ENCODE measurements at places on chromosomes 13 and 19.

DNA sequence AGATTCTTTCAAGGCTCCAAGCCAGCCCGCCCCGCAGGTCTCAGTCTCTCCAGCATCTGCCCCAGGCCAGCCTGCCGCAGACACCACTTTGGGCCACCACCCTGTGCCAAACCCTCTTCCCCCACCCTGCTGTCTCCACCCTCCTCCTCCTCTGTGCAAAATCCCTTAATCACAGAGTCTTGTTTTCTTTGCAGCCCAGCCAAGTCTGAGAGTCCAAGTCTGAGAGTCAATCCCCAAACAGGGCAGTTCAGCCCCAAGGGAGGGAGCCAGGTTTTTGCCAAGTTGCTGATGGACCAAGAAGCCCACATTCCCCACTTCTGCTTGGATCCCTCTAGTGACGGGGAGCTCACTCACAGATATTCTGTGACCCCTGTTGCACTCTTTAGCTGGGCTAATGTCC lies 3.1 kb downstream of the ADAMTS10 start:
- no peak for DNase-seq

DNA sequence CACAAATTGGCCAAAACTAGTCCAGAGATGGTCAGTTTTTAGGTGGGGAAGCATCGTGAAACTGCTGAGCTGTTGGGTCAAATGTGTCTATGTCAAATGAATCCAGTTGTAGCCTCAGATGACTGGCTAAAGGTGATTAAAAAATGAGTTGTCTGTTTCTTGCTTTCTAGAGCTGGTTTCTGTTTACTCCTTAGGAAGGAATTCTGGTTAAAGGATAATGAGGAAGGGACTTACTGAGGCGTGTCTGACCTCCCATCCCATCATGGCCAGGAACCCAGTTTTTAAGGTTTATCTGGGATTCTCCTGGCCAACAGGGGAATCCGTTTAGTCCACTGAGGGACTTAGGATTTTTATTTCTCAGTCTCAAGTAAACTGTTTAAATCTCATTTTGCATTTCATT lies 256.5 kb downstream of the UQCRFS1 start:
- no peak for DNase-seq

DNA sequence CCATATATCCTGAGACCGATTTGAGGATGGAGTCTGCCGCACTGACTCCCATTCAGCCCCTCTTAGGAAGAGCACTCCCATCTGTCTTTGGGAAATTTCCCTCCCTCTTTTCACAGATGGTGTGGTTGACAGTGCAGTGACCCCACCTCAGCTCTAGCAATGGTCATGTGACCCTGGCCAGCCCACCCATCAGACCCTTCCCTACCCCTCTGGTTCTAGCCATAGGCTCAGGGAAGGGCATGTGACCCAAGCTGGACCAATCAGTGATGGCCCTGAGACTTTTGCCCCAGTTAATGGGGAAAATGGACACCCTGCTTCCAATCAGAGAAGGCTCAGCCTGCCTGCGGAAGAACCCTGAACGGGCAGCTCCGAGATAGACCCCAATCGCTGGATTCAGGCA lies 26.3 kb downstream of the IL12RB1 start:
- no peak for DNase-seq

DNA sequence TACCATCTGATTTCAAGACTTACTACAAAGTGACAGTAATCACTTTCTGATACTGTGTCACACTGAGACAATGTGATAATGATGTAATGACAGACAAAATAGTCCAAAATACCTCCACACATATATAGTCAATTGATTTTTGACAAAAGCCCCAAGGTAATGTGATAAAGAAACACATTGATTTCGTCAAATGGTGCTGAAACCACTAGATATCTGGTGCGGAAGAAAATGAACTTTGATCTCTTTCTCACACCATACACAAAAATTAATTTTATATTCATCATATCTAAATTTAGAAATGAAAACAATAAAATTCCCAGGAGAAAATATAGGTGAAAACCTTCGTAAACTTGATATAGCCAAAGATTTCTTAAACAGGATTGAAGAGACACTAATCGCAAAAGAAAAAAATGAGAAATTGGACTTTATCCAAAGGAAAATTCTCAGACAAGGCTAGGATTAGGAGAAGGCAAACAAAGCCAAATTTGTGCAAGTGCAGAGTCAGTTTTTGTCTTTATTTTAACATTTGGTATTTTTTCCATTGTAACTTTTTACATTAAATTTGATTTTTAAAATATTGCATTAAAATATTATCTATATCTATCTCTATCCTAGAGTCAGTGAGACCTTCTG lies 739.9 kb downstream of the DIAPH3 start:
- peak; percentile 66 for DNase-seq

- no peak for DNase-seq
Observed at GRCh38 chr19:44232867-44233266, 20.5 kb downstream of the ZNF227 start.

DNA sequence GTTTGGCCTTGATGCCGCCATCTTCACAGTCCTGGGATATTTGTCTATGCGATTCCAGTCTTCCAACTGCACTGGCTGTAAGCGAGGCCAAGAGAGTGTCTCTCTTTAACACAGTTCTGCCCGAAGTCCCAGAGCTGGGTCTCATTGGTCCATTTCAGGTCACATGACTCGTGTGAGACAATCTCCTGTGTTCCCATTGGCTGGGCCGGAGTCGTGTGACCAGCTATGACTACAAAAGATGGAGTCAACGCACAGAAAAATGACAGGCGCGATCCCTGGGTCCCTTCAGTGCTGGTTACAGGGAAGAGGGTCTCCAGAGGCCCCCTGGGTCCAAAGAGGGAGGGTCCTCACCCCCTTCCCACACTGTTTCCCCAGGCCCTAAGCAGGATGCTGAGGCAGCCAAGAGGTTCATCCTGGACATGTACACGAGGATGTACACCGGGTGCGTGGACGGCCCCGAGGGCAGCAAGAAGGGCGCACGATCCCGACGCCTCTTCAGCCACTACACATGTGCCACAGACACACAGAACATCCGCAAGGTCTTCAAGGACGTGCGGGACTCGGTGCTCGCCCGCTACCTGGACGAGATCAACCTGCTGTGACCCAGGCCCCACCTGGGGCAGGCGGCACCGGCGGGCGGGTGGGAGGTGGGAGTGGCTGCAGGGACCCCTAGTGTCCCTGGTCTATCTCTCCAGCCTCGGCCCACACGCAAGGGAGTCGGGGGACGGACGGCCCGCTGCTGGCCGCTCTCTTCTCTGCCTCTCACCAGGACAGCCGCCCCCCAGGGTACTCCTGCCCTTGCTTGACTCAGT lies 15.9 kb upstream of the S1PR4 start:
- no peak for DNase-seq

DNA sequence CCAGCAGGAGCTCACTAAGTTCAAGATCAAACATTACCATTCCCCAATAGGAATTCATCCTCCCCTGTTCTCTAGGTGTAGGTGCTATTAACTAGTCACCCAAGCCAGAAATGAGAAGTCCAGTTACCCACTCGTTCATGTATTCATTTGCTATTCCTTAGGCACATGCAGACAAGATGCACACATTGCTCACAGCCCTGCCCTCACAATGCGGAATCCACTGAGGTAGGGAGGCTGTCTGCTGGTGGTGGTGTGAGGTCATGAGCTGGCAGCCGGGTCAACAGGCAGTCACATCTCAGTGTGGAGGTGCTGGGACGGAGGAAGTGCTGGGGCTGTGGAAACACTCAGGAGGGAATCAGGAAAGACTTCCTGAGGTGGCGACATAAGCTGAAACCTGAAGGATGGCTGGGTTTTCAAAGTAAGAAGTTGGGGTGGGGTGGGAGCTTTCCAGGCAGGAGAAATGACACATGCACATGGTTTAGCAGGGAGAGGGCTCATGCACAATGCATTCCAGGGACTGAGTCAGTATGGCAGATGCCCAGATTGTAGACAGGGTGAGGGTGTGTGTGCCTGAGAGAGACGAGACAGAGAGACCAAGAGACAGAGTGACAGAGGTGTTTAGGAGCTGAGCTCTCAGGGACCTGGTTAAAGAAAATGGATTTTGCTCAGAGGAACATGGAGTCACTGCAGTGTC lies 117.6 kb downstream of the USP12 start:
- DNase-seq: no peak

DNA sequence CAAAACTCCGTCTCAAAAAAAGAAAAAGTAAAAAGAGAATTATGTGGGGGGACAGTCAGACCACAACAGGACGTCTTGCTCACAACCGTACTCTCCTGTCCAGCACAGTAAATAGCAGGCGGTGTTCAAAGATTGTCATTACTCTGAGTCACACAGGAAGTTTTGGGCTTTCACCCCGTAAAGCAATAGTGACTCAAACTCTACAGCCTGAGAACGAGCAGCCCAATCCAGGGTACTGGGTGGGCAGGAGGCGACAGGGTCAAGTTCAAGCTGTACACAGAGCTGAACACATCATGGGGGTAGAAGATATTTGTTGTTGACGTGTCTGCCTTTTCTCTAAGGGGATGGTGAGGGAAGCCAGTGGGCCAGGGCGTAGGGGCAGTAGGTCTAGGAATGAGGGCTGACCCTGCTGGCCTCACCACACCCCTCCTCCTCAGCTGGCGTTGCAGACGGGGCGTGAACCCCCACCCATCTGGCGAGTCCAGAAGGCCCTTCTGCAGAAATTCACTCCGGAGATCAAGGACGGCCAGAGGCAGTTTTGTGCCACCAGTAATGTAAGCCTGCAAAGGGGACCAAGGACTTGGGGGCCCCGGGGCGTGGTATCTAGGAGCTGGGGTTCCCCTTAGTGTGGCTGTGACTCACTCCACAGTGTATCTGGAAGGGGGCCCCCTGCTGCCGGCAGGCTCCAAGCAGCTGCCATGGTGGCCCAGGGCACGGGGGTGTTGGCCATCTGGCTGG lies 23.3 kb downstream of the PRR12 start:
- DNase-seq: no peak

GRCh38 chr19:556611-557382 lies 12.9 kb downstream of the GZMM start:
- no peak for DNase-seq

DNA sequence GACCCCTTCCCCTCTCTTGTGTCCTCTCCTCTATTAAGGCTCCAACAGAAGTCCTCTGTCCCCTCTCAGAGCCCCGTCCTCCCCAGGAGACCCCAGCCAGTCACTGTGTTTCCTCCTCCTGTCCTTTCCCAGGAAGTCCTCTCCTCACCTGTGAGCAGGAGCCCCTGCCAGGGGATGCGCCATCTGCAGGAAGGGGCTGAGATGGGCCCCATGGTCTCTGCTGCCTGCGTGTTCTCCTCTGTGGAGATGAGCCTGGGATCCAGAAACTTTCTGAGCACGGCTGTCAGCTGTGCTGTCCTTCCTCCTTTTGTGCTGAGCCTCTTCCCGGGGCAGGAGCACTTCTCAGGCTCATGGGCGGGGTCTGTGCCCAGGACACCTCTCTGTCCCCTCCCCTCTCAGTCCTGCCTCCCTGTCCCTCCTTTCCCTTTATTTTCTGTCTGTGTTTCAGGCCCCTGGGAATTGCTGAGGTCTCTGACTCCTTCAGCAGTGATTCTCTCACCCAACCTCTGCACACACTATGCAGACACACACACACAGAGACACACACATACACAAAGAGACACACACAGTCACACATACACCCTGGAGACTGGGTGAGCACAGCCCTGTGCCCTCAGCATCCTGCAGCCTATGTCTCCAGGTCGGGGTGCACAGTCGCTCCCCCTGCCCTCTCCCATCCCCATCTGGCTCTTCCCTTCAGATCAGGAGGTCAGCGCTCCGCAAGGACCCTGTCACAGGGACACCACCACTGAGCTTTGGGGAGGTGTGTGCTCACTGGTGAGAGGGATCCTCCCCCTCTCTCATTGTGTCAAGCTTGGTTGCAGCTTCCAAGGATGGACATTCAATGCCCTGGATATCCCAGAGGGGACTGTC lies at the start of gene CEACAM8:
Gene CEACAM8 (minus strand): TSS at position 308 of the 873 bp plus-strand sequence. CDS start 96 bp downstream, at position 212.
- no peak for DNase-seq

- no peak for DNase-seq
Observed at GRCh38 chr13:90938848-90939247, 408.6 kb upstream of the MIR17HG start.

DNA sequence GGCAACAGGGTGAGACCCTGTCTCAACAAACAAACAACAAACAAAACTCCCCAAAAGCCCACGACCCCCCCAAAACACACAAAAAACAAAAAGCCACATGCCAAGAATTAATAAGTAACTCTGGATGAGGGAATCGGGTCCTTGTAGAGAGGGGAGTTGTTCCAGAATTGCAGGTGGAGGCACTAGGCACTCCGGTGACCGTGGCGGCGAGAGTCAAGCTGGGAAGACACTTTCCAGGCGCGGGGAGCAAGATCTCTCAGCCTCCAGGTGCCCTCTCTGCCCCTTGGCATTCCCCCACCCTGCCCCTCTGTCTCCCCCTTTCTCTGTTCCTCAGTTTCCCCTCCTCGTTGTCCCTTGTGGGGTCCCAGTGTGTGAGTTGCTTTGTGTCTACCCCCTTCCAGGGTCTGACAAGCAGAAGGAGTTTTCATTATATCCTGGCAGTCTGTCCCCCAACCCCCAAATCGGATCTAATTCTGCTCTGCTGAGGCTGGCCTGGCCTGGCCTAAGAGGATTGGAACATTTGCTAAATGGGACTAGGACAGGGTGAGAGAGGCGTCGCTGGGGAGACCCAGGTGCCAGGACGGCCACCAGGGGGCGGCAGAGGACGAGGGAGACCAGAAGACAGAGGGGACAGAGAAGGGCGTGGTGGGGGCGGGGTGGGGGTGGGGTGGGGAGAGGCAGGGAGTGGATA lies 8.3 kb upstream of the CRX start:
- DNase-seq: peak; percentile 61

GRCh38 chr19:33532859-33533460 lies 11.4 kb upstream of the PEPD start:
- DNase-seq: no peak

- DNase-seq: no peak
Observed at GRCh38 chr13:92315265-92315664, 911.3 kb upstream of the GPC6 start.

- DNase-seq: peak; percentile 60
Observed at GRCh38 chr13:68304286-68304893, 1074.3 kb upstream of the PCDH9 start.

DNA sequence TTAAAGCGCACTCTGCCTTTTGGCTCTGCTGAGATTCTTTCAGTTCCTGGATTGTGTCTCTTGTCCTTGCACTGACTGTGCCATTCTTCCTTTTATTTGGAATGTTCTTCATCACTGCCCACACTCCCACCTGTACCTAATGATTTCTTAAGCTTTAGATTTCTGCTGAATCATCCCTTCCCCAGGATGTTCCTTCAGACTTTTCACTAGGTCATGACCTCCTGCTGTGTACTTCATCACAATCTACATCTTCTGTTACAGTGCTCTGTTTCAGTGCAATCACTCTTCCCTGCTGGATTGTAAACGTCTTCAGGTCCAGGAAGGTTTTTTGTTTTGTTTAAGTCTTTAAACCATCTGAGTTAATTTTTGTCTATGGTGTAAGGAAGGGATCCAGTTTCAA lies 281.0 kb downstream of the ATP8A2 start:
- DNase-seq: no peak

DNA sequence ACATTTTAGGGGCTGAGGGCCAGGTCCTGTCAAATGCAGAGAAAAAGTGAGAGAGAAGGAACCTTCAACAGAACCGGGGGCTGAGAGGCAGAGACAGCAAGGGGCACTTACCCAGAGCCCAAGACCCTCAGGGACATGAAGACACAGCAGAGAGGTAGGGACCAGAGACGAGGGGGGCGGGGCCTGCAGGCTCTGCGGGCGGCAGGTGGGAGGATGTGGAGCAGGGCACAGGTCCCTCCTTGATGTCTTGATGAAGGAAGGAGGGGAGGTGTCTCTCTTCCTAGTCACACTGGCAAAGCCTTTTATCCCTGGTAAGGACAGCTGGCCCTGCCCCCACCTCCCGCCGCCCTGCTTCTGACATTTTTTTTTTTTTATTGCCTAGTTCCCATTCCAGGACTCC lies at the start of gene KLK14:
Gene KLK14 (minus strand): TSS at position 277 of the 400 bp plus-strand sequence. CDS start 273 bp downstream, at position 4.
- no peak for DNase-seq
